Activated CD4-positive, alpha-beta T cell treated with anti-CD3 and anti-CD28 coated beads for 24 hours (primary cell): ENCODE measurements at places on chromosomes 7 and 10.

DNA sequence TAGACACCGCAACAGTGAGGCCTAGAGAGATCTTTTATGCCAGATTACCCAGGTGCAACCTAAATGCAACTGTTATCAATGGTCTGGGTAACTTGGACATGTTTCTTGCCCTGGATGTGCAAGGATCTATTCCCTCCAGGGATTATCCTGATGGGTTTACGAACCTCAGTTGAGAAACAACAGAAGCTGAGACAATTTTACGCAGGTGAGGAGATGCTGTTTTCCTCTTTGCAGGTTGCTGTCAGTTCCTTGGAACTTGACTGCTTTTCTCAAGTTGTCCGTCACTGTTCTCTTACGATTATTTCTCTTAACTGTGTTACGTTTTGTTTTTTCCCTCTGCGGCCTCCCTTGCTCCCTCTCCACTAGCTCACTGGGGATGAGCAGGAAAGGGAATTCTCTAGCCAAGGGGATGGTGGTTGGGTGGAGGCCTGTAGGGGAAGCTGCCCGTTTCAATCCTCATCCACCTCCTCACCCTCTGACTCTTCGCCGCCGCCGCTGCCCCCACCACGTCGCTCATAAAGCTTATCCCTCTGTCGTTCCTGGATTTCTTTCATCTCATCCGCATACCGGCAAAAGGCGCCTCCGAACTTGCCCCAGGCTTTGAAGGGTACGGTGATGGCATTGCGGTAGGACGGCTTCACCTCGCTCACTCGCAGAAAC lies 1.2 kb downstream of the PURB start:
- DNase-seq = no peak

DNA sequence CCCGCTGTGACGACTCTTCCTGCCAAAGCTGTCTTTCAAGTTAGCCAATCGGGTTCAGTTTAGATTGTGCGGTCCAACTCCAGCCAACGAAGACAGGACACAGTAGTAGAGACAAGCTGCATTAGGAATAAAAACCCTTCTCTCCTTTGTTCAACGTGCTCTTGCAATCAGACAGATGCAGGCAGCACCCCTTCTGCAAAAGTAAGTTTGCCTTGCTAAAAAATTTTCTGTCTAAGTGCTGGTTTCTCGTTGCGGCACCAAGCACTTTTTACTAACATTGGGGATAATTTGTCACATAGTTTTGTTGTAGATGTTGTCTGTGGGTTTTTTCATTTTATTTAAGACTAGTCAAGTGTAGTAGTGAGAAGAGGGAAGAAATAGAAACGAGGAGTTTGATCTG lies 58.1 kb downstream of the MINPP1 start:
- no peak for DNase-seq

DNA sequence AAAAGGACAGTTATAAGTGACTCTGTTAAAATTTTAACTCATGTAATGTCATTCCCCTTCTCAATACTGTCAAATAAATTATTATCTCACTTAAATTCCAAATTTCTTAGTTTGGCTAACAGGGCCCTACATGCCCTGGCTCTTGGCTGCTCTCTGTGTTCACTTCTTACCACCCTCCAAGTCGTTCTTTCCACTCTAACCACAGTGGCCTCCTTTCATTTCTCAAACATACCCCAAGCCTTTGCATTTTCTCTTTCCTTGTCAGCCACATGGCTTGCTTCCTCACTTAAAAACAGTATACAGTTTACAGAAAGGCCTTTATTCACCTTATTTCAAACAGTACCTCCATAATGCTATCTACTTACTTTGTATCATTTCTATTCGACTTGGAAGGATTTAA lies 737.1 kb upstream of the ZWINT start:
- no peak for DNase-seq

DNA sequence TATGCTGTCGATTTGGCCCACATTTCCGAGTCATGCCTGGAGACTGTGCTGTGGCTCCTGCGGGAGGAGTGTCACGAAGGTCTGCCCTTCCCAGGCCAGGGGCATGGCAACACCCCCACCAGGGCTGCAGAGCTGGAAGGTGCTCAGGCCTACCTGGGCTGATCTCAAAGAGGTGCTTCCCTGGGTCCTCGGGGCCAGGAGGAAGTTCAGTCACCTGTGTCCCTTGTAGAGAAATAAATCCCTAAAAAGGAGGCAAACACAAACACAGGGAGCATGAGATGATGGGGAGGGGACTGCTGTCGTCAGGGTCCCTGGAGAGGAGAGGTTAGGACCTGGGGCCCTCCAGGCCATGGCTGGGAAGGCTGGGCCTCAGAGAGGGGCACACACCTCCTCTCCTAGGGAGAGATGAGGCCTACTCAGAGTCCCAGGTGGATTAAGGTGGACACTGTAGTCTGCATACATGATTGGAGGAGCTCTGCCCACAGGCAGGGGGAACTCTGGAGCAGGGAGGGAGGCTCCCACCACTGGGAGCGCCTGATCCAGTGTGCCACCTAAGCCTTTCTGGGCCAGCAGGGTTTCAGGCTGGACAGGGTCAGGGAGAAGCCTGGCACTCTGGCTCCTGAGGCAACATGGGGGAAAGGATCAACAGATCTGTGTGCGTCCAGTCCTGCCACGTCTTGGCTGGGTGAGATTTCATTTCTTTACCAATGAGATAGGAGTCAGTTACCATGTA lies 49.4 kb downstream of the ARHGAP22 start:
- DNase-seq = no peak

GRCh38 chr10:5976512-5977470 lies 552 bp downstream of the IL15RA start:
- peak; percentile 38 for DNase-seq

DNA sequence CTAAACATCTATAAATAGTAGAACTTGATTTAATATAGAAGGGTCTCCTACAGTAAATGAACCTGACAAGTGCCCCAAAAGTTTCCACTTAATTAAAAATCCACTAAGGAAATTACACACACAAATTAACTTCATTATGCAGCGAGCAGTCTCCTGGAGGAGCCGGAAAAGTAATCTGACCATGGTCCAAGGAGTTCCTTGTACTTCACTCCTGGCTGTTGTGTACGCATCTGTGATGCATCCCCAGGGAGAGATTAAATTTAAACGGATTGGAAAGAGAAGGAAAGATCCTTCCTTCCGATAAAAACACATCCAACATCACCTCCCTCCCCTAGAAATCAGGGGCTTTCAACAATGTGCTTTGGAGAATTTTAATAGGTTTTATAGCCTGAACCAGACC lies 85.5 kb downstream of the PARD3 start:
- DNase-seq = no peak

DNA sequence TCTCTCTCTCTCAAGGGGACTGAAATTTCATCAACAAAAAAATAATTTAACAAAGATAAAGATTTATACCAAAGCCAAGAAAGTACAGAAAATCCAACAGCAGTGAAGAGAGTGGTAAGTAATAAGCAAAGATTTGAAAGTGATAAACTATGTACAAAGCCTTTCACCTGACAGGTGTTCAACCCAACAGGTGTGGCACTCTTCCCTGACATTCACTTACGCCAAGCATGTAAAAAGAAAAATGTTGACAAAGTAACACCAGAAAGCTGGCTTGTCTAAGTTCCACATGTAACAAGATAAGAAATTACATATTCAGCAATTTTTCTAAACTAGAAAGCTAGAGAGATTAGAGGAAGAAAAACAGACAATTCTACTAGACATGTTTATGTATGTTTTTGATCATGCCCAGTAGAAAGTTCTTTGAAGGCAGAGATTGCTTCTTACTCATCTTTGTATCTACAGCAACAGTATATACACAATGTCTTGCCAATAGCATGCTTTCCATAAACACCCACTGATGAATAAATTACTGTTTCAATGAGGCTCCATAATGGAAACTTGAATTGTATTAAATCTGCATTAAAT lies 468.5 kb downstream of the PARD3 start:
- DNase-seq = no peak

DNA sequence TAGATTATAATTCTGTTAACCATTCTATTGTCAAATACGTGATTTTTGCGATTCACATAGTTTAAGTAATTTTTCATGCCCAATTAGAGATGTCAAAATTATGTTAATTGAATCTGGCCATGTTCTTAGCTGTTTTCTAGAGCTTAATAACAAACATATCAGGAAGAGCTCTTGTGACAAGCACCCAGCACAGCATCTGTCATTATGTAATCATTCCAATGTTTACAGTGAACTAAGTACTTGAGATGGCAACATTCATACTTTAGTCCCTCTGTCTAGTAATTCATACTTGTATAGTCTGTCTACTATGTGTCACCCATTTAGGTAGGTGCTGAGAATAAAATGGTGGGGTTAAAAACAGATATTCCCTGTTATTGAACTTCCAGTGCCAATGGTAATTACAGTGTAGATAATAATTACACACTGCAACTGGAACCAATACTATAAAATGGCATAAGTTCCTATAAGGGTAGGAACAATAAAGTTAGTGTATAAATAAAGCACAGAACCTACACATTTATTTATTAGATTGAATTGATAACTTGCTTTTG lies 55.2 kb downstream of the ZEB1 start:
- DNase-seq = no peak

DNA sequence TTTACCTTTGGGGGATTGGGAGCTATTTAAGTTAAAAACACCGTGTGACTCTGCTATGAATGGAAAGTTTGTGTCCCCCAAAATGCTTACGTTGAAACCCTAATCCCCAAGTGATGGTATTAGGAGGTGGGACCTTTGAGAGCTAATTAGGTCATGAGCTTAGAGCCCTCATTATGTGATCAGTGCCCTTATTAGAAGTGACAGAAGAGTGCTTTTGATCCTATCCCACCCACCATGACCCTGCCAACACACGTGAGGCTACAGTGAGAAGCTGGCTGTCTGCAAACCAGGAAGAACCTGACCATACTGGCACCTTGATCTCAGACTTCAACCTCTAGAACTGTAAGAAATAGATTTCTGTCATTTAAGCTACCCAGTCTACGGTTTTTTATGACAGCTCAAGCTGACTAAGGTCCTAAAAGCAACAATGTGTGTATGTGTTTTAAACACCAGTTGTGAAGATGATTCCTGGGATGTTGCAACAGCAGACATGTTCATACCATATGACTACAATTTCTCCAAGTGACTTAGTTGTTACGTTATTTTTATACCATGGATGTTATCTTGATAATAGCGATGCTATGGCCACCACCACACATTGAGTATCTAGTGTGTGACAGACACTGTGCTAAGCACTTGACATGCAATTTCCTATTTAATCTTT lies 124.4 kb downstream of the PIP4K2A start:
- DNase-seq = no peak

- DNase-seq = no peak
These were observed 63.9 kb downstream of the ITGB1 start for GRCh38 chr10:32893916-32894664.

GRCh38 chr10:77833792-77834191 lies 92.8 kb downstream of the DLG5 start:
- DNase-seq = no peak

DNA sequence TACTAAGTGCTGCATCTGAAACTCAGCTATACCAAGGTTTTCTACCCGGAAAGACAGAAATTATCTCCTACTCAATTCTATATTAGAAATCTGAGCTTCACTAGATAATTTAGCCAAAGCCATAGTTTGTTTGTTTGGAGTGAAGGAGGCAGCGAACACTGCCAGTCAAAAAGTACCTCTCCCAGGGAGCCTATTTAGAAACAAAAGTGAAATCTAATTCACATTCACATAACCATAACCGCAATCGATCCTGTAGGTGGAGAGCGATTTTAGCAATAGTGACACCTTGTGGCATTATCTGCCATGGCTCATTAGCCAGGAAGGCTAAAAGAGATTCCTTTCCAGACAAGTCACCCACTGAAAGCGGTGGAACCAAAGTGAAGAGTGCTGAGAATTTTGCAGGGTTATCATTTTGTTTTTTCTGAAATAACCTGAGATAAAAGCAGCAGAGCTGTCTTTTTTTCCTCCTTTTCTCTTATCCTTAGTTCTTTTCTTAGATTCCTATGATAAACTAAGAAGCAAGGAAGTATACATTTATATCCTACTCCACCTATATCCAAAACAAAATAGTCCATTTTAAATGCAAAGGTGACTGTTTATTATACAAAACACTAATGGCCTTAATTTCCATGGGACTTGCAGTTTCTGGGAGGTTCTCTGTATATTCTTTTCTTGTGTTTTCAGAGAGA lies 83.7 kb upstream of the BET1 start:
- DNase-seq = peak; percentile 6

- no peak for DNase-seq
These were observed 168.1 kb upstream of the MALRD1 start for GRCh38 chr10:18880530-18880929.

- no peak for DNase-seq
These were observed 140.7 kb upstream of the AOAH start for GRCh38 chr7:36865019-36865418.

DNA sequence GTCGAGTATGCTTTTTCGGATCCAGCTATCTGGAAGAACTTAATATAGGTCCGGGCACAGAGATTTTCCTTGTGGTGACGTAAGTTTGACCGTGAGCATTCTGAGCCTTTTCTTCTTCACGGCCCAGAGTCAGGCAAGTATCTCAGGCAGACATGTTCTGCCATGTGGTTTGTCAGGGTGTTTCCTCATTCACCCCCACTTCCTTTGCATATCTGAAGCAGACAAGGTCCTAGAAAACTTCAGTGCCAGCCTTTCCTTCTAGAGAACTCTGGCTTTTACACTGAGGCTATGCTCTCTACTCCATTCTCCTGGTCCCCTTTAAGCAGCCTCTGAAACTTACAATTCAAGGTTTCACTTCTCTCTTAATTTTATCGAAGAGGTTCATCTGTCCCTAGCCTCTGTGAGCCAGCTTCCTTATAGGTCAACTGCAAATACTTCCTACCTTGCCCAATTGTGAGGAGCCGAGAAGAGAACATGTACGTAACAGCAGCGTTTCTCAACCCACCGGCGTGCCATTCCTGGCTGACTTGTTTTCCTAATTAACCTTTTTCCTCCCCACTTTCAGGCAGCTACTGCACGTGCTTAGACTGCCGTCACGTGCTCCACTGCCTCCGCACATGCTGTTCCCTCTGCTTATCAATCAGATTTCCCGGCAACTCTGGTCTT lies 47.3 kb downstream of the CDCA7L start:
- DNase-seq = no peak

DNA sequence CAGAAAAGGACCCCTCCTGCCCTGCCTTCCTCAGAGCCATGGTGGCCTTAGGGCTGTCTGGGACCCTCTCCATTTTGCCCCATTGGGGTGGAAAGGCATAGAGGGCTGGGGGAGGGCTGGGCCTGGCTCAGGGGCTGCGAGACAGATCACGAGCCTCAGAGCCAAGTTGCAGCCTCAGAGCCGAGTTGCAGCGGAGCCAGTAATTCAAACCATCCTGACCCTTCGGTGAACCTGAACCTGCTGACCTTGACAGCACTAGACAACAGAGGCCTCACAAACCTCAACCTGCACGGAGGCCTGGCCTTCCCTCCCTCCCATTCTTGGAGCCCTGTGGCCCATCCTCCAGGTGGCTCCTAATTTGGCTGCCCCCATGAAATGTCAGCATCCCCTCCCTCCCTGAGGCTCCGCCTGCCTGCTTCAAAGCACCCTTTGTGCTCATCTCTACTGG lies 45.4 kb downstream of the PAX2 start:
- DNase-seq = no peak

DNA sequence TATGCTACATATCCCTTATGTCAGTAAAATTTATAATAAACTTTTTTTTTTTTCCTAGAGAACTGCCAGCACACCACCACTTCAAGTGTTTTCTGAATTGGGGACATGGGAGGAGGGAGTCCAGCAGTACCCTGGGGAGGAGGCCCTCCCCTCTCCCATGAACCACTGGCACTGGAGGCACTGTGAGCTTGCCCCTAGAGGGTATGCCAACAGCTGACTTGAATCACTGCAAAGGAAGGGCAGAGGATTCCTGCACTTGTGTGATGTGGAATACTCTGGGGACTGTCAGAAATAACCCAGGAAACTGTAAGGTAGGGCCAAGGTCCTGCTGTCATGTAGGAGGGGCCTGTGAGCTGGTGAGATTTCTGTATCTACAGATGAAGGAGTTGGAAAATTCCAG lies 8.5 kb upstream of the ARMS2 start:
- DNase-seq = no peak
